Left colon (tissue), 2 donors: ENCODE measurements at places on chromosomes 1 and 21.

- DNase-seq, result no peak
These were observed 8.1 kb downstream of the GNAI3 start for GRCh38 chr1:109556563-109556962.

- DNase-seq, result no peak
These were observed 41.7 kb upstream of the COA6 start for GRCh38 chr1:234331507-234331906.

GRCh38 chr21:33023574-33024200, 2.0 kb upstream of the OLIG2 start:
- DNase-seq, result no peak

- DNase-seq, result no peak
These were observed 3.3 kb upstream of the DSTYK start for GRCh38 chr1:205214756-205215155.

DNA sequence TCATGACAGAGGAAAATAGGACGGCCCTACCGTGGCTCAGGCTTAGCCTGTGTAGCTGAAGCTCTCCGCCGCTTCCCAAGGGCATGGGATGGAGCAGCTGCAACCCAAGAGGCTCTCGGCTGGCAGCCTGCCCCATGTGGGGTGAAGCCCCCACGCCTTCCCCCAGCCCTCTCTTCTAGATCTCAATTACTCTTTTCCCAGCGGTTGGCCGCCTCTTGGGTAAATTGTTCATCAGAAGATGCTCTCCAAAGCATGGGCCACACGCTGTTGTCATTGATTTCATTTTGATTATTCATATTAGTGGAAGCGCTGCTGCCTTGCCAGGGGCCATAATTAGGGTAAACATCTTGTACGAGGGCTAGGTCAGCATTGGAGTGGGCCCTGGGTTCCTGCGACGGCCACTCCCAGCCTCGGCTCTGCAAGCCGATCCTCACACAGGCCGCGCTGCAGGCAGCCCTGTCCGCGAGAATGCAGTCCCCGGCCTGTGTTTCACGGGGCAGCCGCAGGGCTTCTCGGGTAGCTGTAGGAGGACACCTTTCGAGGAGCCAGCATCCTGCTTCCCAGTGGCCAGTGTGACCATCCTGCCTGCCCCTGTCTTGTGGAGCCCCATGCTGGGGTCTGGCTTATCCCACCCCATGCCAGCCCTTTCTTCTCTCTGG, 114.4 kb upstream of the VAMP3 start:
- no peak for DNase-seq
